Activated T-helper 2 cell treated with anti-CD3 and anti-CD28 coated beads, Interferon-gamma antibody, Interleukin-2, Interleukin-4, amounts not matched to agents 10 μg/mL and 5 μg/mL and 100 μg/mL, durations not matched to agents 14 hours and 24 hours and 36 hours (primary cell): ENCODE measurements at places on chromosomes 13 and 19. TPM values are rescaled to one million over a fixed set of nuclear protein-coding genes. Genes with fewer than 3 reads are reported as not detected.

Gene DKKL1
- not detected in 2 replicates for total RNA-seq

- DNase-seq, result no peak
- no peaks in the 10 kb centered on the region for H3K4me1 ChIP-seq
- H3K36me3 ChIP-seq, result peaks cover 3% of the 10 kb centered on the region
- no peak overlapping the region for H3K4me3 ChIP-seq
Observed at GRCh38 chr19:56015756-56016155, 29.2 kb downstream of the NLRP5 start.

GRCh38 chr19:10450191-10450852 lies 30.0 kb downstream of the PDE4A start:
- H3K4me3 ChIP-seq, result no peak overlapping the region
- H3K36me3 ChIP-seq, result peaks cover 61% of the 10 kb centered on the region
- no peak for DNase-seq
- H3K27me3 ChIP-seq, result no peaks in the 10 kb centered on the region
- H3K4me1 ChIP-seq, result peaks cover 20% of the 10 kb centered on the region

- H3K4me3 ChIP-seq, result no peak overlapping the region
- H3K27ac ChIP-seq, result no peak overlapping the region
- DNase-seq, result no peak
- H3K36me3 ChIP-seq, result no peaks in the 10 kb centered on the region
Observed at GRCh38 chr19:50293263-50294004, 35.7 kb downstream of the KCNC3 start.

DNA sequence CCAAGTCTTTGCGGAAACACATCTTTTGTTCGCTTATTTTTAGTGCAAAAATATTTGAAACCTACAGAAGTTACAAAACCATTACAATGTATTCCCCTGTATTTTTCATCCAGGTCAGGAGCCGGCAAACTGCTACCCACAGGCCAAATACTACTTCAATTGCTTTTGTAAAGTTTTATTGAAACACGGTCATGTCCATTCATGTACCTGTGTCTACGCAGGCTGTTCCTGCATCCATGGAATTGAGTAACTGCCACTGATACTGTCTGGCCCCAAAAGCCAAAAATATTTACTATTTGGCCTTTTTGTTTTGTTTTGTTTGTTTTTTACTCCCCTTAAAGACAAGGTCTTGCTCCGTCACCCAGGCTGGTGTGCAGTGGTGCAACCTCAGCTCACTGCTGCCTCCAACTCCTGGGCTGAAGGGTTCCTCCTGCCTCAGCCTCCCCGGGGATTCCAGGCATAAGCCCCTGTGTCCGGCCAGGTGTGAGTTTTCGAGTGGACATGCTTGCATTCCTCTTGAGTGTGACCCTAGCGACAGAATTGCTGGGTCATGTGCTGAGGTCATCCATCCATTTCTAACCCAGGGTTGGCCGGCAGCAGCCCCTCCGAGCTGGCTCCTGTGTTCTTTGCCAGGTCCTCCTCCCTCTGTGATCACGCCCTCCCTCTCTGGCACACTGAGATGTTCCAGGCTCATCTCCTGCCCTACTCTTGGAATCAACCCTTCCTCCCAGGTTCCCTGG lies 10.9 kb upstream of the S1PR4 start:
- peaks cover 24% of the 10 kb centered on the region for H3K4me1 ChIP-seq
- no peaks in the 10 kb centered on the region for H3K27me3 ChIP-seq
